ENCODE measurements at places on chromosomes 4 and X.

GRCh38 chr4:90792696-90793095, 665.5 kb downstream of the CCSER1 start:
- no peaks in the 10 kb centered on the region for H3K36me3 ChIP-seq
- H3K27ac ChIP-seq: no peak overlapping the region
- no peaks in the 10 kb centered on the region for H3K27me3 ChIP-seq
- H3K4me3 ChIP-seq: no peak overlapping the region
- no peaks in the 10 kb centered on the region for H3K4me1 ChIP-seq
- no peak for DNase-seq

GRCh38 chr4:156829201-156829873, 142.3 kb downstream of the PDGFC start:
- peak overlapping the region; percentile 67 for H3K4me3 ChIP-seq
- peaks cover 8% of the 10 kb centered on the region for H3K36me3 ChIP-seq
- H3K27ac ChIP-seq: peak overlapping the region; percentile 94
- H3K27me3 ChIP-seq: no peaks in the 10 kb centered on the region
- peaks cover 35% of the 10 kb centered on the region for H3K4me1 ChIP-seq

DNA sequence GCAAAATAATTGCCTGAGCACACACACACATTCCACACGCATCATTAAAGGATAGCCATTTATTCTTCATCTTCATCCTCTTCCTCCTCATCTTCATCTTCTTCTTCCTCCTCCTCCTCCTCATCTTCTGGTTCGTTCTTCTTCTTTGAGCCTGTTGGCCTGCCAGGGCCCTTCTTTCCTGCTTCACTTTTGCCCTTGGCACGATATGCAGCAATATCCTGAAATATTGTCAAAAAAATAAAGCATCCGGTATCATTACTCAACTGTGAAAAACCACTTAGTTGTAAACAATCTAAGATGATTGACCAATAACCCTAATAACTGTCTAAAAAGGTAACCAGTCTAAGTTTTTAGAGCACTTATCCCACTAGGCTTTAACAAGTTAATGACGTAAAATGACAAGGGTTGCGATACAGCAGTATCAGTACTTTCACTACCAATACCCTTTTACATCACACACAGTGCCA, 2.1 kb downstream of the HMGB2 start:
- peak overlapping the region; percentile 99 for H3K4me3 ChIP-seq
- H3K4me1 ChIP-seq: peaks cover 14% of the 10 kb centered on the region
- DNase-seq: peak; percentile 44
- H3K27ac ChIP-seq: peak overlapping the region; percentile 100

- H3K27me3 ChIP-seq: no peaks in the 10 kb centered on the region
- H3K4me3 ChIP-seq: no peak overlapping the region
- DNase-seq: no peak
- H3K36me3 ChIP-seq: no peaks in the 10 kb centered on the region
- H3K4me1 ChIP-seq: no peaks in the 10 kb centered on the region
Measured at GRCh38 chrX:14729058-14729457, 143.8 kb downstream of the FANCB start.

DNA sequence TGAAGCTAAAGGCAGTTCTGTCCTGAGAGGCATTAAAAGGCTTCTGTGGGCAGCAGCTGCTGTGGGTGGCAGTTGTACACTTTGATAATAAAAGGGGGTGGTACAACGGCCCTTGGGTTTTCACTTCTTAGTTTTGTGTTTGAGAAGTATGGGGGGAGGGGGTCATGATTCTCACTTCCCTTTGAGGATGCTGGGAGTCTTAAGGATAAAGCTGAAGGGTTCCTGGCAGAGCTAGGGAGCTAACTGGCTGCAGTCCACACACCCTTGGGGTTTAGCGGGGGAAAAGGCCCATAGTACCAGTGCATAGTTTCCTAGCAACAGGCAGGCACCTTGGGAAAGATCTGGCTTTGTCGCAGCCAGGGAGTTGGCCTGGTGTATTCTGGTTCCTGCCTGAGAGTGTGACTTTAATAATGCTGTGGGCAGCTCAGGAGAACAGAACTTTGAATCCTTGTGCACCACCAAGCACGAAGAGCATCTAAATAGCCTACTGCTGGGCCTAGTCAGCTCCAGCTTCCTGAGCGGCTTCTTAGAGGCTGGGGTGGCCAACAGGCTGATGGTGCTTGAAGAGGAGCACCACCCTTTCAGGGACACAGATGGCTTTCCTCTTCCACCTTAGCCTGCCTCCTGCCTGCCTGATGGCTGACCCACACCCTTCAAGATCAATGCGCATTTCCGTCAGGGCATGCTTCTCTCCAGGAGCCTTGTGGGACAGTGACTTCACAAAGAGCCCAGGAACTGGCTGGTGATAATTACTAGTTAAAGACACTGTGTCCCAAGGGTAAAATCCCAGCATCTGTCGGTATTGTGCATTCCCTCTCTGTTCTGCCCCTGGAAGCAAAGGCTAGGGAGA, 12.5 kb downstream of the ZBTB33 start:
- no peak overlapping the region for H3K4me3 ChIP-seq
- peaks cover 14% of the 10 kb centered on the region for H3K27me3 ChIP-seq
- peaks cover 7% of the 10 kb centered on the region for H3K36me3 ChIP-seq
- H3K27ac ChIP-seq: no peak overlapping the region
- no peak for DNase-seq

- DNase-seq: no peak
- H3K27me3 ChIP-seq: no peaks in the 10 kb centered on the region
- H3K27ac ChIP-seq: no peak overlapping the region
- H3K4me3 ChIP-seq: no peak overlapping the region
Measured at GRCh38 chr4:40846532-40846931, 96.8 kb downstream of the NSUN7 start.

DNA sequence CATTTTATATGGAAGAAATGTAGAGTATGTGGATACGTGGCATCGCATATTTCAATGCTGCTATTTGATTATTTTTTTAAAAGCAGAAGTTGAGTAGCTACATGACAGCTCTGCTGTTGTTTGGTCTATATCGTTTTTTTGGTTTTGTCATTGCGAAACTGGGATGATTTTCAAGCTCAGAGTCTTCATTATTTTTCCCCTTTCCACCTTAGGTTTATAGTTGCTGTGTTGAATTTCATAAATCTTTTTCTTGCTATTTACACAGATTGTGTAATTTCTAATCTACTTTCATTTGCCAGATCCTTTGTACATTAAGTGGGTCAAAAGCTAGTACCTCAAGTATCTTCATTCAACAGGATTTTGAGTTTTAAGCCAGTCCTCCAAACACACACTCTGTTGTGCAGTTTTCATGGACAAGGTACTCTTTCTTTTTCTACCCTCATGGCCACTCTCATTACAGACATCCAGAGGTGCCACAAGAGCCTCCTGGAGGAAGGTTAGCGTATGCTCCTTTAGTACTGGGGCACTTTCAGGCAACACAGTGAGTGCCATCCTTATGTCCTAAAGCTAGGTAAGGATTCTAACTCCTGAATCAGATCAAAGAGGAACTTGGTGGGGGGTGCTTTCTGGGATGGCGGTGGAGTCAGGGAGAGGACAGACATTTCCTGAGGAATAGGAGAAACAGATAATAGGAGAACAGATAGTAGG, 123.2 kb downstream of the FHIP1A start:
- no peak overlapping the region for H3K27ac ChIP-seq
- no peak overlapping the region for H3K4me3 ChIP-seq
- DNase-seq: no peak
- peaks cover 15% of the 10 kb centered on the region for H3K4me1 ChIP-seq
- peaks cover 7% of the 10 kb centered on the region for H3K36me3 ChIP-seq

DNA sequence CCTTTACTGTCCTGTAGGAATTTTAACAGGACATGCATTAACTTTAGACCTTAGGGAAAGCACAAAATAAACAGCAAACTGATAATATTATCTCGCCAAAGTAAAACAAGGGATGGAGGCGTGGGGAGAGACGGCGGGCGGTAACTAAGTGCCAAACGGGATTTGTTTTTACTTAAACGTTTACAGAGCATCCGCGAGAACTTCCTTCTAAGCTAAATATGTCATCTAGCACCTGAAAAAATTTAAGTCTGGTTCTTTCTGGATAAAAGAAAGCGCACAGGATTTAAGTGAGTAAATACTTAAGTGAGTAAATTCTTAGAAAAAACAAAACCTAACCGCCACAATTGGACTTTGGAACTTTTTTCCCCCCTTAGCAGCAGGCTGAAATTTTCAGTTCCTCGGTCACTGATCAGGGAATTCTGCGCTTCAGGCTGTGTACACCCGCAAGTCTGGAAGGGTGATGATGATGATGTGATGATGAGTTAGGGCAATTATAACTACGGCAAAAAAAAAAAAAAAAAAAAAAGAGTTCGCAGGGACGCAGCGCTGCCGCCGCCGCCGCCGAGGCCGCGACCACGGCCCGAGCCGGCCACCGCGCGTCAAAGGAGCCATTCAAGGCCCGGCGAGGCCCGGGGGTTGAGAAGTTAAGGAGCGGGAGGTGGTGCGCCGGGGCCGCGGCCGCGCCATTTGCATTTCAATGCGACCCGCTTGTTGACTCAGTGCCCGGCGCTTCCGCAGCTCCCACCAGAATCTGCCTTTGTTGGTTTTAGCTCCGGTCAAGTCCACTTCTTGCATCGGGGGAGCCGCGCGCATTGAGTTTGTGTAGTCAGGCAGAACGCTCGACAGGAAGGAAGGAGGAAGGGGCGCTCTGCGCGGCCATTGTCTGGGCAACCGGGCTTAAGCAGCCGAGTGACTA, 108.8 kb downstream of the SPRY1 start:
- no peaks in the 10 kb centered on the region for H3K36me3 ChIP-seq
- no peaks in the 10 kb centered on the region for H3K27me3 ChIP-seq
- H3K4me1 ChIP-seq: no peaks in the 10 kb centered on the region
- no peak overlapping the region for H3K27ac ChIP-seq
- DNase-seq: no peak

DNA sequence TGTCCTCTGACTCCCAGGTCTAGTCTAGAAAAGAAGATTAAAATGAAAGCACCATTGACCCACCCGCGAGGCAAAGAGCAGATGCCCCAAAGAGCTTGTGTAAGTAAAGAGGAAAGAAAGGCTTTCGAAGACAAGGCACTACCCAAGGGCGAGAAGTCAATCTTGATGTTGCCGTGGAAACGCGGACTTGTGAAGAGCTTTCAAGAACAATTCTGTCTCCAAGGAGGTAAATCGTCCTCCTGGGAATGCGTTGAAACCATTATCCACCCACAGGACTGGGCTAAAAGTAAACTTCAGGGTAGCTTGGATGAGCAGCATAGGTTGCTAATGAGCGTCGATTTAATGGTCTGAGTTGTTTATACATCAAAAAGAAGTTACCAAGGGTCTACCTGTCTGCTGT, 189.3 kb downstream of the DHRSX start:
- no peak overlapping the region for H3K4me3 ChIP-seq
- H3K27me3 ChIP-seq: no peaks in the 10 kb centered on the region
- no peaks in the 10 kb centered on the region for H3K4me1 ChIP-seq
- no peak for DNase-seq

DNA sequence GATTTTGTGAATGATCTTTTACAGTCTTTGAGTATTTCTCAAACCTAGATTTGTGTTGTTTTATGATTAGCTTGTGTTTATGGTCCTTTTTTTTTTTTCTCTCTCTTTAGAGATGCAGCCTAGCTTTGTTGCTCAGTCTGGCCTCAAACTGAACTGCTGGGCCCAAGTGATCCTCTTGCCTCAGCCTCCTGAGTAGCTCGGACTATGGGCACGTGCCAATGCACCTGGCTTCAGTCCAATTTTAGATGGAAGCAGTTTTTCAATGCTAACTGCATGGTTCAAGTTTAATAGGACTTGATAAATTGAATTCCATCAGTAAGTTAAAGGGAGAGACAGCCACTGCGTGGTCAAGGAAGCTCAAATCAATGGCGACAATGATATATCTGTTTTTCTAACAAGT, 3.8 kb upstream of the FGG start:
- no peaks in the 10 kb centered on the region for H3K27me3 ChIP-seq
- no peak for DNase-seq
- H3K36me3 ChIP-seq: no peaks in the 10 kb centered on the region
- no peak overlapping the region for H3K4me3 ChIP-seq
- no peak overlapping the region for H3K27ac ChIP-seq

GRCh38 chrX:3680459-3680858, 33.0 kb downstream of the PRKX start:
- H3K4me3 ChIP-seq: no peak overlapping the region
- DNase-seq: no peak
- no peaks in the 10 kb centered on the region for H3K36me3 ChIP-seq

- peaks cover 6% of the 10 kb centered on the region for H3K4me1 ChIP-seq
- H3K27me3 ChIP-seq: no peaks in the 10 kb centered on the region
- no peak for DNase-seq
- H3K4me3 ChIP-seq: no peak overlapping the region
- H3K27ac ChIP-seq: no peak overlapping the region
Measured at GRCh38 chr4:18398661-18399060, 377.1 kb upstream of the LCORL start.

- no peak overlapping the region for H3K27ac ChIP-seq
- H3K4me1 ChIP-seq: peaks cover 6% of the 10 kb centered on the region
- DNase-seq: peak; percentile 48
- H3K36me3 ChIP-seq: no peaks in the 10 kb centered on the region
Measured at GRCh38 chr4:48141048-48141447, 7.0 kb upstream of the TXK start.

GRCh38 chr4:145061318-145061920, 36.6 kb downstream of the ANAPC10 start:
- H3K4me3 ChIP-seq: no peak overlapping the region
- no peaks in the 10 kb centered on the region for H3K27me3 ChIP-seq
- no peaks in the 10 kb centered on the region for H3K4me1 ChIP-seq
- no peak overlapping the region for H3K27ac ChIP-seq

GRCh38 chr4:24645765-24646550, 61.6 kb upstream of the DHX15 start:
- no peaks in the 10 kb centered on the region for H3K36me3 ChIP-seq
- no peak overlapping the region for H3K27ac ChIP-seq
- no peaks in the 10 kb centered on the region for H3K27me3 ChIP-seq
- H3K4me1 ChIP-seq: peaks cover 18% of the 10 kb centered on the region
- H3K4me3 ChIP-seq: no peak overlapping the region
- no peak for DNase-seq

GRCh38 chr4:2366252-2367192, 51.9 kb downstream of the ZFYVE28 start:
- no peak overlapping the region for H3K27ac ChIP-seq
- H3K4me1 ChIP-seq: no peaks in the 10 kb centered on the region
- no peak overlapping the region for H3K4me3 ChIP-seq
